Right lung (tissue), 10 donors: ENCODE measurements at places on chromosomes 5 and 9.
A peak's percentile ranks its signal among the peaks of the same experiment; 100 is the strongest.

DNA sequence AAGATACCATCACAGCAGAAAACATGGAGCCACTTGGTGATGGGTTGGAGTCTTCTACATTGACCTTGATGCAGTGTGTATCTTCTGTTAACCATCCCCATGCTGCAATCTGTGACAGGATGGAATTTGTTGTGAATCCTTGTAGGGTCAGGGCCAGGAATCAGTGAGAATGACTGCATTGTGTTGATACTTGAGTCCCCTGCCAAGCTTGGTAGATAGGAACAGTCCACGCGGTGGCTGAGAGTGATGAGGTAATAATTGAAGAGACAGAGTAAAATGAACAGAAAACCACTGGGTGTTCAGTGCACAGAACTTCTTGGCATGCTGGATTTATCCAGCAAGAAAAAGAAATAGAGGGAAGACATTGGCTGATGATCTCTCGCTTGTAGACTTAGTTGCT, 217.5 kb downstream of the MAN2A1 start:
- no peak for DNase-seq

GRCh38 chr5:7464182-7464581, 68.2 kb downstream of the ADCY2 start:
- no peak for DNase-seq

DNA sequence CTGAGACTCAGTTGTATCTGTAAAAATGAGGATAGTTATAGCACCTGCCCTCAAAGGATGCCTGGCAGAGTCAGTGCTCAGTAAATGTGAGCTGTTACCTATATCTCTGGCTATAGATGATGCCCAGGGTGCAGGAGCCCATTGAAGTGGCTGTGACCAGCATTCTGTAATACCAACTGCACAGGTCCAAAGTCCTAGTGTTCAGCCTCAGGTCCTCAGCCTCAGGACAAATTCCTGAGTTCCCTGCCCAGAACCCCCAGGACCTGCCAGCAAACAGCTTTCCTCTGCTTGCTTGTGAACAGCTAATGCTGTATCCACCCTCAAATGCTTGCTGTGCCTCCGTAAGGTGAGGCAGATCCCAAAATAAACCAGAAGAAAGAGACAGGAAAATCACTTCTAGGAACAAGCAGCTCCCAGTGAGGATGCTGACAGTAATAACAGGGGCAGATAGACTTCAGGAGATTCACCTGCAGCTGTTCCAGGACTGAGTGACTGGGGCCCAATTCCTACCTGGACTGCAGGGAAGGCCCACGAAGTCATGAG, 80.8 kb downstream of the SIL1 start:
- DNase-seq, result no peak

- no peak for DNase-seq
These were observed 8.3 kb downstream of the SHB start for GRCh38 chr9:38060681-38061080.

GRCh38 chr5:93359296-93359959, 221.6 kb downstream of the NR2F1-AS1 start:
- peak; percentile 84 for DNase-seq

GRCh38 chr5:135669416-135669815, 90.6 kb upstream of the CXCL14 start:
- no peak for DNase-seq

- DNase-seq, result no peak
These were observed 175.3 kb downstream of the ARL15 start for GRCh38 chr5:54135042-54135441.

DNA sequence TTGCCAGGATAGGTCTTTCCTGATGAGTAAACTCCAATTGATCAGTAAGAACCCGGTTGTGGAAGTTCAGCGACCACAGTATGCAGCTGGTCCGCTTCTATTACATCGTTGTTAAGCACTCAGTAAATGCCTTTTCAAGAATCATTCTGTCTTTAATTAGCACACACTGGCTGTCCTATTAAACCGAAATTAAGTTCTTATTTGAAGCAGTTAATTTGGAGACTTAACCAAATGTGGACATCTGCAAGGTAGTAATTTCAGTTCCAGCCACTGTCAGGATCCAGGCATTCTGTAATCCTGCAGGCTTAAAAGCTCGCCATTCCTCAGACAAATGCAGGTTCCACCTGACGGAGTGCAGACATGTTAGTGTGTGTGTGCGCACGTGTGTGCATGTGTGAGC, 254.6 kb downstream of the IRX2 start:
- no peak for DNase-seq

DNA sequence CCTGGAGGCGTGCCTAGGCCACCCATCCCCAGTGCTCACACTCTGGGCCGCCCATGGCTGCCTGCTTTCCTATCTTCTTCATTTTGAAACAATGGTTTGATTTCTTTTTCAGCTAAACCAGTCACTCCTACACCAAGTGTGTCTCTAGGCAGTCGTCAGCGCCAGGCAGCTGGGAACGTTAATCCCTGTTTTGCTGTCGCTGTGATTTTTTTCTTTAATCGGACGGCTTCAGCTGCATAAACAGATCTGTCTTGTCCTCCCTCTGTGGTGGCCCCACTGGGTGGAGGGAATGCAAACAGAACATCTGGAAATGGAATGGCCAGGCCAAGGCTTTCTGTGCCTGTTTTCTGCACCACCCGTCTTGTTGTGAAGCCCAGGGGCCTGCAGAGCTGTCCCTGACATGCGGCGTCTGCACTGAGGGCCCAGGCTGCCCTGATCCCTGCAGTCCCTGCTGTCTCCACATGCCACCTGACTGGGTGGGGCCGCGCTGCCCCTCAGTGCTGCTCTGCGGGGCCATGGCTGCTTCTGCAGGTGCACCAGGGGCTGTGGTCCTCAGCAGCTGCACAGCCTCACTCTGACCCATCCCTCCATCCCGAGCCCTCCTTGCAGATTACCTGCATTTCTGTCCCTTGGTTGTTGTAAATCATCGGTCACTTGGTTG, 51.5 kb downstream of the WNK2 start:
- DNase-seq, result no peak
